ENCODE measurements at places on chromosomes 16 and 17. TPM values are rescaled to one million over a fixed set of nuclear protein-coding genes. Genes with fewer than 3 reads are reported as not detected.

Gene SSTR5
- 7.2 TPM for total RNA-seq

Gene PRR15L
- 0.34 TPM for total RNA-seq

Gene KRTAP3-3
- not detected for total RNA-seq

DNA sequence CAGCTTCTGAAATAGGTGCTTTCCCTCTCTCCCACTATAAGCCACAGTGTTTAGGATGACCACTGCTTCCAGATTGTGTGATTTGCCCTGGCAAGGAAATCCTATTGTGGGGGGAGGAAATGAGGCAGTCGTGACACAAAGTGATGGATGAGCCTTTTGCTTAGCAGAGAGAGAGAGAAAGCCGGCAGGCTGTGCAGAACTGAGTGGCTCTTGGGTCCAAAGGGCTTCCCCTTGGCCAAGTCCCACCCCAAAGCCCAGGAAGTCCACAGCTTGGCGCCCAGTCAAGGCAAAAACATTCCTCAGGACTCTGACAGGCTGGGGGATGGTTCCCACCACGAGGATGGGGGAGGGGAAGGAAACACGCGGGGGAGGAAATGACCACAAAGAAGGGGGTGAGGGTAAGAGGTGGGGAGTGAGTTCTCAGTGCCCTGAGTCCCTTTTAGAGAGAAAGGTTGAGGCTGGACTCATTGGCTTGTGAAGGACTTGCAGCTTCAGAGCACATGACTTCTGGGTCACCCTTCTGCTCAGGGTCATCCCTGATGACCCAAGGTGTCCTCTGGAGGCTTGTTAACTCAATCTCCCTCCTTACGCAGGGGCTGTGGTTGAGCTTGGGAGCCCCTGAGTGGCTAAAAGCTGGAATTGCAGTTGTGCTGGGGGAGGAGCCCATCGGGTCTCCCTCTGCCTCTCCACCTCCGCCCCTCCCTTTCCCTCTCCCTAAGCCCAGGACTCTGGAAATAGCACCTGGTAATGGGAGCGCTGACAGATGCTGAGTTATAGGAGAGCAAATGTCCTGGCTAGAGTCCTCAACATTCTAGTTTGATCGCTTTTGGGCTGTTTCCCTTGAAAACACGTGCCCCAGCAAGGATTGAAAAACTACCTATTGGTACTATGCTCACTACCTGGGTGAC is 10.3 kb upstream of the MSL1 start:
- H3K27ac ChIP-seq: peak overlapping the region; percentile 24
- peaks cover 68% of the 10 kb centered on the region for H3K4me1 ChIP-seq
- no peaks in the 10 kb centered on the region for H3K36me3 ChIP-seq
- no peak overlapping the region for H3K4me3 ChIP-seq
- peak; percentile 81 for DNase-seq

DNA sequence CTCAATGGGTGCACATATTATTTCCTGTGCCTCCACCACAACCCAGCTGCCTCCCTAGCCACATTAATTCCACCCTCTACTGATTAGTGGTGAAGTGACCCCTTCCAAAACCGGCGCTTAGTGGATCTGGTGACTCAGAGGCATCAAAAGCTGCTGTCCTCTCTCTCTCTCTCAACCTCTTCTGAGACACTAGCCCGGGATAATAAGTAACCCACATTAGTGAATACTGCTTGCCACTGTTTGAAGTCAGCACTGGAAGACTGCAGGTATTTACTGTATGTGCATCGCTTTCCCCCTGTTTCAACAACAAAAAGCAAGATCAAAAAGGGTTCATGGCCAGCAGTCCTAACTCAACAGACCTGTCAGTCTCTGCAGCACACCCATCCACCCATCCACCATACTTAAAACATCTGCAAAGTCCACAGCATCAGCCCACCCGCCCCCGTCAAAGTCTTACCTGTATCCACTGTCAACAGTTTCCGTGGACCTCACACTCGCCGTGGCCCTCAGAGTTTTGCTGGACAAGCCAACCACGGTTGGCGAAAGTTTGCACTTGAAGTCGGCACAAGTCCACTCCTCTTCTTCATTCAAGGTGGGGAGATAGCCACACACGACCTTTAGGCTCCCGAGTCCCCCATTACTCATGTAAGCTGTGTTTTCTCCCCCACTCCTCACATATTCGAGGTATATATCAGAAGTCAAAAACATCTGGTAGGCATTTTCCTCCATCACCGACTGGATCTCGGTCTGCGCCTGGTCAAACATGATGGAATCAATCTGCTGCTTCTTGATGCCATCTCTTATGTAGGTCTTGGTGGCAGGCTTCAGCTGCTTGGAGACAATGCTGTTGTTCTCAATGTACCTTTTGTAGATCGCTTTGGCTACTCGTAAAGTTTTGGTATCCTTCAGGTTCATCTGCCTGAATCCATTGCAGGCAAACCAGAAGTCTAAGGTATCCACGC is 3.8 kb downstream of the AXIN2 start:
- no peaks in the 10 kb centered on the region for H3K27me3 ChIP-seq
- peak; percentile 88 for DNase-seq
- peaks cover 52% of the 10 kb centered on the region for H3K4me1 ChIP-seq
- H3K4me3 ChIP-seq: peak overlapping the region; percentile 15

- H3K36me3 ChIP-seq: no peaks in the 10 kb centered on the region
- H3K27ac ChIP-seq: no peak overlapping the region
- no peak overlapping the region for H3K4me3 ChIP-seq
- no peak for DNase-seq
Observed at GRCh38 chr17:8955021-8955959, 10.2 kb downstream of the PIK3R5 start.

- no peak overlapping the region for H3K27ac ChIP-seq
- H3K36me3 ChIP-seq: no peaks in the 10 kb centered on the region
- no peak overlapping the region for H3K4me3 ChIP-seq
- DNase-seq: no peak
- peaks cover 14% of the 10 kb centered on the region for H3K27me3 ChIP-seq
Observed at GRCh38 chr17:46887717-46888116, 35.2 kb upstream of the GOSR2 start.

DNA sequence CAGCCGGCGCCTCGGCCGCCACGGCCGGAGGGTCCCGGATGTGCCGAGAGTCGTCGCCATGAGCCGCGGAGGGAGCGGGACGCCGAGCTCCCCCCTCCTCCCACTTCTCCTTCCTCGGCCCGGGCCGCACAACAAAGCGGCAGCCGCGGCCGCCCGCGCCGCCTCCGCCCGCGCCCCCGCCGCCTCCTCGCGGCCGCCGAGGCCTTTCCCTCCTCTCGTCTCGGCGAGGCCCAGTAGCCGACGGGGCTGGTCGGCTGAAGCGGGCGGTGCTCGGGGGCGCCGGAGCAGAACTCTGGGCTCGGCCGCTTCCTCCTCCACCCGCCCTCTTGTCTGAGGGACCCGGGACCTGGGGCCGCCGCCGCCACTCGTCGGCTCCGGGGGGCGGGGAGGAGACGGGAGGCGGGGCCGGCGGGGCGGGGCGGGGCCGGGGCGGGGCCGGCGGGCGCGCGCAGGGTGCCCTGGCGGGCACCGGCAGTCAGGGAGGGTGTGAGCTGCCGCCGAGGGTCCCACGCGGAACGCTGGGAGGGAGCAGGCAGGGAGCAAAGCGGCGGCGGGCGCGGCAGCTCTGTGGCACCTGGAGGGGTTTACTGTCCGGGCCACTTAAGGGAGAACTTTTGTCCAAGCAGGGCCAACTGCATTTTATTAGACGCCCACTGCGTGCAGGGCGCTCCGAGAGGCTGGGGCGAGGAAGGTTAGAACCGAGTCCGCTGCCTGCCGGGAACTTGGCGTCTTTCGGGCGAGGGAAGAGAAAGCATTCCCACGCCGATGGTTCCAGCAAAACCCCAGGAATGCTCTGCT is at the start of gene SMURF2:
SMURF2 (minus strand) TSS at position 332 of the 798 bp plus-strand sequence. CDS start 427 bp downstream, outside the sequence.
- H3K4me1 ChIP-seq: peaks cover 72% of the 10 kb centered on the region
- peak within 1 kb of the TSS; percentile 82 for H3K4me3 ChIP-seq
- no peaks in the 10 kb centered on the region for H3K27me3 ChIP-seq
- peaks cover 8% of the 10 kb centered on the region for H3K36me3 ChIP-seq
- H3K27ac ChIP-seq: peak within 1 kb of the TSS; percentile 96

DNA sequence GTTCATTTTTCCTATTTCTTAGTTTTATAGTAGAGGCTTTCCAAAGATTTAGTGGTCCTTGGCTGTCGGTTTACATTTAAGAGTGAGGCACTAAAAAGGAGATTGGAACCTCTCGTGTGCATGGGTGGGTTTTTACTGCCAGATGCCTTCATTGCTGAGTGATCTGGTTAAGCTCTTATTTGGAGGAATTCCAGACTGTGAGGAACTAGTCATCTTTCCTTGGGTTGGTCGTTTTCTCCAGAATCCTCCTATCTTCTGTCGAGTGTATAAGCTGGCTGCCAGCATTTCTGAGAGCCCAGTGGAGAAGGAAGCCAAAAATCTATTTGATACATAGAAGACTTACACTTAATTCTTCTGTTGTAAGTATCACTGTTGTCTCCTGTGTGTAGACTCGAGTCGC is 22.6 kb downstream of the IST1 start:
- H3K4me3 ChIP-seq: no peak overlapping the region
- H3K27me3 ChIP-seq: no peaks in the 10 kb centered on the region
- peaks cover 66% of the 10 kb centered on the region for H3K36me3 ChIP-seq
- H3K27ac ChIP-seq: no peak overlapping the region
- DNase-seq: no peak

DNA sequence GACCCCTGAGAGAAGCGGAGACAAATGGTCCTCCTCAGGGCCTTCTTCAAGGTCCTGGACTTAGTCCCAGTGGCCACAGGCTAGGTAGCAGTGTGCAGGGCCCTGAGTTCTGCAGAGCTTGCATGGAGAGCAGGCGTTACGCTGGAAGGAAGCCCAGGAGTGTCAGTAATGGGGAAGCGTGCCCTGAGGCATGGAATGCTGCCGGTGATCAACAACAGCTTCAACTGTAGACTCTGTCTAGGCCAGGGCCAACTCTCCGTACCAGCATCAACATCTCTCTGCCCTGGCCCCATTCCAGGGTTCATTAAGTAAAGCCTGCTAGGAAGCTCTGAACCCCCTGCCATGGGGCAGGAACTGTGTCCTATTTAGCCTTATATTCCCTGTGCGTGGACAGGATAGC is 568 bp upstream of the TNK1 start:
- H3K27me3 ChIP-seq: no peaks in the 10 kb centered on the region
- H3K4me1 ChIP-seq: peaks cover 8% of the 10 kb centered on the region
- peak overlapping the region; percentile 53 for H3K27ac ChIP-seq
- no peaks in the 10 kb centered on the region for H3K36me3 ChIP-seq

DNA sequence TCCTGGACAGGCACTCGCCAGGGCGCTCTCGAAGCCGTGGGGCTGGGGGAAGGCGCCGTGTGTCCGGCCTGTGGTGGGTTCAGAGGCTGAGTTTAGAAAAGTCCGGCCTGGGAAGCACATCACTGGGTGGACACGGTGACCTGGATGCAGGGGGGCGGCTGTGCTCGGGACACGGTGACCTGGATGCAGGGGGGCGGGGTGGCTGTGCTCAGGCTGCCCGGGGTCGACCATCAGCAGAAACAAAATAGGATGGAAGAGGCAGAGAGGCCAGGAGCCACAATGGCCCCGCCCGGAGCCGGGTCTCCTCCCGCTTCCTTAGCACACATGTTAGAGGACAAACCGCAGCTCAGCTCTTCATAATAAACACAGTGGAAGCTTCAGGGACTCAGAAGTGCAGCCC is 43.2 kb upstream of the GNG13 start:
- no peak overlapping the region for H3K27ac ChIP-seq
- H3K4me1 ChIP-seq: no peaks in the 10 kb centered on the region
- no peak for DNase-seq
- no peak overlapping the region for H3K4me3 ChIP-seq
- no peaks in the 10 kb centered on the region for H3K36me3 ChIP-seq
- H3K27me3 ChIP-seq: no peaks in the 10 kb centered on the region

- peaks cover 8% of the 10 kb centered on the region for H3K36me3 ChIP-seq
- H3K27me3 ChIP-seq: no peaks in the 10 kb centered on the region
- no peak for DNase-seq
- no peak overlapping the region for H3K4me3 ChIP-seq
- H3K4me1 ChIP-seq: no peaks in the 10 kb centered on the region
Observed at GRCh38 chr17:38789185-38789584, 10.2 kb downstream of the PIP4K2B start.

DNA sequence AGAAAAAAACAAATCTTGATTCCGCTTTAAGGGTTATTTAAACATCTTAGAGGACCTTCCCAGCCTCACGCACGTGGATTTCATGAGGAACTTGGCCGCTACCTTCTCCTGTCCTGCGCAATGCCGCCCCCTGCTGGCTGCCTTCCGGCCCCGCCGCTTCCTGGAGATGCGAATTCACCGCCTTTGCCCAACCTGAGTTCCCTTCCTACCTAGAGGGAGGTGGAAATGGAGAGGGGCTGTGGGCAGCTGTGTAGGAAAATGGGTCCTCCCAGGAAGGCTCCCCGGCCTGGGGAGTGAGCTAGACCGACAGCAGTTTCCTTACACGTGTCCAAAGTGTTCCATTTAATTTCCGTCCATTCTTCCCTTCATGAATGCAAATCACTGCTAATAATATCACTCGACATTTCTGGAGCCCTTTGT is 1.0 kb upstream of the ABCC12 start:
- peak; percentile 62 for DNase-seq
- H3K27me3 ChIP-seq: no peaks in the 10 kb centered on the region

Measured in HCT116 (cell line).